Activated T-cell treated with anti-CD3 and anti-CD28 coated beads, Interleukin-2, amount 50 U/mL, for 24 hours (primary cell): ENCODE measurements at places on chromosomes 12 and 14.
A peak's percentile ranks its signal among the peaks of the same experiment; 100 is the strongest.

- no peak overlapping the region for H3K4me3 ChIP-seq
- H3K27me3 ChIP-seq, result peaks cover 3% of the 10 kb centered on the region
- H3K27ac ChIP-seq, result no peak overlapping the region
- no peaks in the 10 kb centered on the region for H3K4me1 ChIP-seq
- H3K36me3 ChIP-seq, result no peaks in the 10 kb centered on the region
- DNase-seq, result no peak
Observed at GRCh38 chr14:66165337-66165736, 320.8 kb upstream of the CCDC196 start.

DNA sequence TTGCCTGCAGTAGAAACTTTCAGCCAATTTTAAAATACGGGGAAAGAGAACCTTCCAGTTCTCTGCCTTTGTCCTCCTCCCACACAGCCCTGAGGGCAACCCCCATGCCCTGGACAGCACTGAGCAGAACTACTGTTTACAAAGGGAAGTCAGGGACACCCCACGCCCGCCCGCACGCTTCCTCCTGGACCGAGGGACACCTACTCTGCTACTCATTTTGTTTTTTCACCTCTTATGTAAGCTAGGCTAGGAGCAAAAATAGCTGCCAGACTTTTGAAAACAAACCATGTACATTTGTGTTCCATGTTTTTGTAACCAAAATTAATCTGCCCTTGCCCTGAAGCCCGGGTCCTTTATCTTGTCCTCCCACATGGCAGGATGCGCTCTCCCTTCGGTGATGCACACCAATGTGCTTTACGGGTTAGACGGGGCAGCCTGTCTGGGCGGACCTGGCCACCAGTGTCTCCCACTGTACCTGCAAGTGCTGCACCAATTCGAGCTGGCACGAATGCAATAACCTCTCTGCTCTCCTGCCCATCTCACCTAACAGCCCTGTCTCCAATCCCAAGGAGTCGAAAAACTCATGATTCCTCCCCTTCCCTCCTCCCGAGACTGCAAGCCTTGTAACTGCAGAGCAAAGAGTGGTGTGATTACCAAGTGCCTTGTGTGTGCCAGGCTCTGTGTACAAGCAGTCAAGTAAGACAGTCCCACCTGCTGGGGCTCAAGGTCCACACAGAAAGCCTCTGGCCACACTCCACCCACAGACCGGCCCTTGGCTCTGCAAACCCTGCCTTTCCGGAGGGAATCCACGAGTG, 85.2 kb downstream of the CCDC88C start:
- H3K4me1 ChIP-seq, result peaks cover 80% of the 10 kb centered on the region
- peak overlapping the region; percentile 77 for H3K27ac ChIP-seq
- H3K36me3 ChIP-seq, result peaks cover 95% of the 10 kb centered on the region
- H3K4me3 ChIP-seq, result no peak overlapping the region

GRCh38 chr14:92563359-92563758, 49.8 kb downstream of the RIN3 start:
- H3K36me3 ChIP-seq, result peaks cover 72% of the 10 kb centered on the region
- H3K27me3 ChIP-seq, result no peaks in the 10 kb centered on the region
- H3K4me3 ChIP-seq, result no peak overlapping the region
- peak overlapping the region; percentile 60 for H3K27ac ChIP-seq
- peaks cover 65% of the 10 kb centered on the region for H3K4me1 ChIP-seq
- no peak for DNase-seq

- no peak overlapping the region for H3K4me3 ChIP-seq
- no peak for DNase-seq
- no peaks in the 10 kb centered on the region for H3K27me3 ChIP-seq
- peaks cover 2% of the 10 kb centered on the region for H3K36me3 ChIP-seq
Observed at GRCh38 chr12:49831717-49832116, 3.5 kb upstream of the NCKAP5L start.

GRCh38 chr12:120404271-120404670, 33.6 kb upstream of the COX6A1 start:
- no peak overlapping the region for H3K27ac ChIP-seq
- H3K27me3 ChIP-seq, result peaks cover 9% of the 10 kb centered on the region
- no peak for DNase-seq

DNA sequence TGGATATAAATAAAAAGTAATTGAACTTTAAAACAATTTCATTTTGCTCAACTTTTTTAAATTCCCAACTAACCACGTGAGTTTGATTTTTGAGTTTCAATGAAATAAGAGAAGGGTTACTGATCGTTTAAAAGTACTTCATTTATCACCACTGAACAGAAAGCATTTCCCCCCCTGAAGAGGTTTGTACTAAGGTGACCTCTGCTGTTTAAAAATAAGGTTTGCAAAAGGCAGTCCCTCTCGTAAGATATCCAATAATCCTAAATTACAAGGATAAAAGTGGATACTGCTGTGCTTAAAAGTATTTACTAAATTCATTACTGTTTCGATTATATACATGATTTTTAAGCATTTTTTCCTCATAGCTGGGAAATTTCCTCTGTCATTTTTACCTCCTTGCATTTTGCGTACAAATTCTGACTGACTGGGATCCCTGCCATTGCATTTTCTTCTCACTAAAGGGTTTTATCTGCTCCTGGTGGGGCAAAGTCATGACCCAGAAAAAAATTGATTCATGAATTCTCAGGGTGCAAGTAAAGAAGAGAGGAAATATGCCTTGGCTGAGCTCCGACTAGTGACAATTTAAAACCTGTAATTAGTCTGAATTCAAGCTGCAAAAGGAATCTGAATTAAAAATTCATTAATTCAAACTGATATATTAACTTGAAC, 463.8 kb downstream of the PRKD1 start:
- H3K4me3 ChIP-seq, result no peak overlapping the region
- no peak overlapping the region for H3K27ac ChIP-seq
- H3K27me3 ChIP-seq, result no peaks in the 10 kb centered on the region
- no peak for DNase-seq
- no peaks in the 10 kb centered on the region for H3K36me3 ChIP-seq

- H3K27me3 ChIP-seq, result no peaks in the 10 kb centered on the region
- H3K4me3 ChIP-seq, result no peak overlapping the region
- DNase-seq, result no peak
- no peak overlapping the region for H3K27ac ChIP-seq
Observed at GRCh38 chr12:78420991-78421390, 443.6 kb upstream of the SYT1 start.

DNA sequence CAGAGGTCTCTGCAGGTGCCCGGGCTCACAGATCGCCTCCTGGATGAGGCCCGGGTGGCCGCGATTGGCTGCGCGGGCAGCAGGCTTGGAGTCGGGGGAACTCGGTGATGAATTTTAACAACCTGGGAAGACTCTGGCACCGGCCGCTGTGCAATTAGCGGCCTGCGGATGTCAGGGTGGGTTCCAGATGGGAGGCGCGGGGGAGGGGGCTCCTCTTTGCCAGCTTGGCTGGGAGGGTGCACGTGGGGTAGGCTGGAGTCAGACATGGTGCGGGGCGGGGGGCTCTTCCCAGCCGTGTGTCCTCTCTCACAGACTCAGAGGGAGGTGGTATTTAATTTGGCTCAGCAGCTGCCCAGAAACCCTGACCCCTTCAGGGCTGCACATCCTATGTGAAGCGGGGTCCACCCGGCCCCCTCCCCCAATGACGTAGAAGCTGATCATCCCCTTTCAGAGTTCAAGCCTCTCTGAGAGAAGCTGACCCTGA, 81.4 kb downstream of the KIF26A start:
- H3K27me3 ChIP-seq, result peaks cover 25% of the 10 kb centered on the region
- DNase-seq, result no peak
- H3K4me1 ChIP-seq, result peaks cover 6% of the 10 kb centered on the region
- no peak overlapping the region for H3K4me3 ChIP-seq
- H3K36me3 ChIP-seq, result no peaks in the 10 kb centered on the region
- no peak overlapping the region for H3K27ac ChIP-seq

- no peak overlapping the region for H3K4me3 ChIP-seq
- no peak overlapping the region for H3K27ac ChIP-seq
- H3K36me3 ChIP-seq, result peaks cover 4% of the 10 kb centered on the region
Observed at GRCh38 chr12:28443337-28443736, 253.1 kb downstream of the CCDC91 start.

GRCh38 chr12:78584695-78585094, 279.9 kb upstream of the SYT1 start:
- DNase-seq, result no peak
- no peaks in the 10 kb centered on the region for H3K4me1 ChIP-seq
- no peaks in the 10 kb centered on the region for H3K27me3 ChIP-seq
- H3K36me3 ChIP-seq, result no peaks in the 10 kb centered on the region
- H3K4me3 ChIP-seq, result no peak overlapping the region

DNA sequence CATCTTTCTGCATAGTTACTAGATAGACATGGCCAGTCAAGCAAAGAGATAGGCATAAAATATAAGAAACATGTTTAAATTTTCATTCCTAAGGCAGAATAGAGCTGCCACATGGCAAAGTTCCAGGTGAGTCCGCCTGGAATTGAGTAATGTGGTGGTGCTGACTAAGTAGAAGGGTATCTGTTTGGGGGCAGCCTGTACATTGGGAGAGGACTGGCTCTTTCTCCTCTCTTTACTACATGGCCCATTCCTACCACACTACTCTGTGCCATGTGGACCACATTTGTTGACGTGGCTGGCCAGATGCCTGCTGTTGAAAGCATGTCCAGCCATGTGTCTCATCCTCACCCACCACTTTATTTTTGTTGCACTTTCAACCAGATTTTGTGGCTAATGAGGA, 354.0 kb downstream of the ETNK1 start:
- H3K36me3 ChIP-seq, result no peaks in the 10 kb centered on the region
- no peak overlapping the region for H3K27ac ChIP-seq
- DNase-seq, result no peak
- H3K4me1 ChIP-seq, result no peaks in the 10 kb centered on the region
- no peak overlapping the region for H3K4me3 ChIP-seq

DNA sequence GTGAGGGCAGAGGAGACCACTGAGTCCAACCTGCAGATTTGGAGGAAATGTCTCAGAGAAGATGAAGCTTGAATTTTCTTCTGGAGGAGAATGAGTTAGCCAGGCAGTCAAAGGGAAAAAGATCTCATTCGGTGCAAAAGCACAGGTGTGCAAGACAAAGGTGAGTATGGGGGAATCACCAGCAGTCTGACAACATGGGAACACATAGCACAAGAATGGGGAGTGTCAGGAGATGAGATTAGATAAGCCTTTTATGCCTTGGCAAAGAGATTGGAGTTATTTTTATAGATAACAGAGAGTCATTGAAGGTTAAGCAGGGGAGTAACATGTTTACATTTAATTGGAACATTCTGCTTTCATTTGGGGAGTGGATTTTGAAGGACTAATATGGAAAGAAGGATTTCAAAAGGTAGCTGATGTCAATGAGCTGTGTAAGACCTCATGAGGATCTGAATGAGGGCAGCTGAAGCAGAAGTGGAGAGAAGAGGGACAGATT, 171.3 kb upstream of the NTF3 start:
- no peak overlapping the region for H3K27ac ChIP-seq
- H3K27me3 ChIP-seq, result peaks cover 4% of the 10 kb centered on the region
- no peaks in the 10 kb centered on the region for H3K36me3 ChIP-seq

GRCh38 chr12:128643155-128643554, 180.6 kb downstream of the SLC15A4 start:
- no peaks in the 10 kb centered on the region for H3K4me1 ChIP-seq
- no peak overlapping the region for H3K27ac ChIP-seq
- DNase-seq, result no peak

GRCh38 chr12:90253136-90253535, 544.5 kb upstream of the ATP2B1 start:
- H3K36me3 ChIP-seq, result no peaks in the 10 kb centered on the region
- H3K4me1 ChIP-seq, result peaks cover 14% of the 10 kb centered on the region
- no peak overlapping the region for H3K27ac ChIP-seq
- no peak overlapping the region for H3K4me3 ChIP-seq
- DNase-seq, result no peak
- no peaks in the 10 kb centered on the region for H3K27me3 ChIP-seq

GRCh38 chr14:55665067-55665675, 85.2 kb downstream of the KTN1 start:
- peaks cover 25% of the 10 kb centered on the region for H3K4me1 ChIP-seq
- no peaks in the 10 kb centered on the region for H3K27me3 ChIP-seq
- no peak overlapping the region for H3K27ac ChIP-seq

GRCh38 chr12:18054925-18055619, 34.9 kb downstream of the RERGL start:
- no peak for DNase-seq
- H3K4me3 ChIP-seq, result no peak overlapping the region
- no peaks in the 10 kb centered on the region for H3K27me3 ChIP-seq
- no peak overlapping the region for H3K27ac ChIP-seq
- no peaks in the 10 kb centered on the region for H3K4me1 ChIP-seq

- H3K27me3 ChIP-seq, result no peaks in the 10 kb centered on the region
- H3K4me1 ChIP-seq, result no peaks in the 10 kb centered on the region
- no peak overlapping the region for H3K27ac ChIP-seq
- no peaks in the 10 kb centered on the region for H3K36me3 ChIP-seq
Observed at GRCh38 chr12:116545936-116546335, 13.2 kb upstream of the MAP1LC3B2 start.

DNA sequence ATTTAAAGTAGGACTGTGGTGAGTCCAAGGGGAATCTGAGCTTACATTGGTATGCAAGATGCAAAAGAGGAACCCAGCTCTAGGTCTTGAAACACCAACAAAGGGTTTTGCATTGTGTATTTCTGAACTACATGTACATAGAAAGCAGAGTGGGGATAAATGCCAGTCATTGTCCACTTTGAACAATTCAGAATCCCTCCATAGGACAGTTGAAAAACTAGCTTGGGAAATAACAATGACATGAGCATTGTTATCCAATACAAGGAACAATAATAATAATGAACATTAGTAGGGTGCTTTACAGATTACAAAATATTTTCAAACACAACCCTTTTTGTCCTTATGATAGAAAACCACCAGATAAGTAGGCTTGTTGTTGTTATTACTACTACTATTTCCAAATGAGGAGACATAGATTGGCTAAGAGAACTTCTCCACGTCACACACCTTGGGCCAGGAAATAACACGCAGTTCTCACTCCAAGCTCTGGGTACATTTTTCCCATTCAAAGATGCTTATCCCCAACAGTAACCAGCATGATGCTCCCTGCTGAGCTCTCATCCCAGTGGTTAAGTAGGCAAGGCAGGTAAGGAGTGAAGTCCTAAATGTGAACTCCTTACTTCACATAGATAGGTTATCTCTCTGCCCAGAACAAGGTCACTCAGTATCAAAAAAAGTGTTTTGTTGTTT, 51.7 kb upstream of the RASSF8 start:
- H3K4me1 ChIP-seq, result no peaks in the 10 kb centered on the region
- no peaks in the 10 kb centered on the region for H3K36me3 ChIP-seq
- DNase-seq, result no peak
- H3K4me3 ChIP-seq, result no peak overlapping the region
- H3K27ac ChIP-seq, result no peak overlapping the region

GRCh38 chr12:93789767-93790166, 112.6 kb downstream of the CRADD start:
- H3K4me1 ChIP-seq, result peaks cover 58% of the 10 kb centered on the region
- H3K27me3 ChIP-seq, result no peaks in the 10 kb centered on the region
- H3K4me3 ChIP-seq, result no peak overlapping the region
- H3K27ac ChIP-seq, result no peak overlapping the region
- DNase-seq, result no peak

DNA sequence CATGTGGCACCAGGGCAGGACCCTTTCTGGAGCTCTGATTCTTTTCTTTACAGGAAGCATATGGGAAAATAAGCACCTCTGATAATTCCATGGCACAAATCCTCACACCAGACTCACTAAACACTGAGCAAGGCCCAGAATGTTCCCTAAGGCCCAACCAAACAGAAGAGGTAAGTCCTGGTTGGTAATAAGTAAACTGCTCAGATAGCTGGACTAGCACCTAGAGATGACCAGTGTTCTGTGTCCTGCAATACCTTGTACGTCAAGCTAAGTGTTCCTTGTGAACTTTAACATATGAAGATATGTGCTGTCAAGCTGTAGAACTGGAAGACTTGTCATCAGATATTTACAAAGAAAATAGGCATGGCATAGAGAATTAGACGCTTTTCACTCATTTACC, 186.7 kb downstream of the ESR2 start:
- DNase-seq, result no peak
- H3K4me1 ChIP-seq, result no peaks in the 10 kb centered on the region
- H3K27me3 ChIP-seq, result no peaks in the 10 kb centered on the region
- no peak overlapping the region for H3K27ac ChIP-seq
